HT1080 (cell line): ENCODE measurements at places on chromosomes 16 and 17.

GRCh38 chr16:1427473-1428461 is 3.1 kb upstream of the PERCC1 start:
- DNase-seq: no peak

GRCh38 chr16:3966681-3967080 is 86.2 kb upstream of the CREBBP start:
- DNase-seq: no peak

DNA sequence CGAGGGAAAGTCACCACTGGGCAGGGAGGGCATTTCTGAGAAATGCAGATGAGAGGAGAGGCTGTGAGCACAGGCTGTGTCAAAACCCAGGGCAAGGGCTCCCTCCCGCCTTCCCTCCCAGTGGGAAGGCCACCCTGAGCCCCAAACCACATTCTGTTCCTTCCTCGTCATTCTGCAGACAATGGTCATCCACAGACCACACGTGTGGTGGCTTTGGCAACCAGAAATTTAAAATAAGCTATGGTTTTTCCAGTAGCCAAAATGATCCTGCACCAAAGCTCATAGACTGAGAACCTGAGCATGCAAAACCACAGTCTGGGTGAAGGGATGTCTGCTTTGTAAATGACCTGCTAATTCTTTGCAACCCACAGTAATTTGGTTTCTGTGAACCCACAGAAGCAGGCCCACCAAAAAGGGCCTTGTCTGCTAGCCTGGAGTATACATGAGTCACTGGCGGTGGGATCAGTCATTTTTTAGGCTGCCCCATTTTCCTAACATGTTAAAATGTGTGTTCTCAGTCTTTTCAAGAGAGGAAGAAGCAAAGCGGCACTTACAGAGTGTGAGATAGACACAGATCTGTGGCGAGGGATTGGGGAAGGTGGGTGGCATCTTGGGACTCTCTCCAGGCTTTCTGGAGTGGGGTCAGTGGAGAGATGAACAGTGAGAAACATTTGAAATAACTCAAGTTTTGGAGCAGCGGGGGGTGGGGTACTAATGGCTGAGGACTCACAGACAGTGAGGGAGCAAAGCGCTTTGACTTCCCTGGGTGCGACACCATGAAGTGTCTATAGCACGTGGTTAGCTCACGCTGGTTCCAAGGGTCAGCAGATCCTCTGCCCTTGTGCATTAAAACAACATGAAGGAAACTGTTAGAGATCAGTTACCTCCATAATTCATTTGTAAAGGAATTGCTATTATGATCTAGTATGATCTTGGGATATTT is 20.5 kb downstream of the GRB7 start:
- DNase-seq: no peak

DNA sequence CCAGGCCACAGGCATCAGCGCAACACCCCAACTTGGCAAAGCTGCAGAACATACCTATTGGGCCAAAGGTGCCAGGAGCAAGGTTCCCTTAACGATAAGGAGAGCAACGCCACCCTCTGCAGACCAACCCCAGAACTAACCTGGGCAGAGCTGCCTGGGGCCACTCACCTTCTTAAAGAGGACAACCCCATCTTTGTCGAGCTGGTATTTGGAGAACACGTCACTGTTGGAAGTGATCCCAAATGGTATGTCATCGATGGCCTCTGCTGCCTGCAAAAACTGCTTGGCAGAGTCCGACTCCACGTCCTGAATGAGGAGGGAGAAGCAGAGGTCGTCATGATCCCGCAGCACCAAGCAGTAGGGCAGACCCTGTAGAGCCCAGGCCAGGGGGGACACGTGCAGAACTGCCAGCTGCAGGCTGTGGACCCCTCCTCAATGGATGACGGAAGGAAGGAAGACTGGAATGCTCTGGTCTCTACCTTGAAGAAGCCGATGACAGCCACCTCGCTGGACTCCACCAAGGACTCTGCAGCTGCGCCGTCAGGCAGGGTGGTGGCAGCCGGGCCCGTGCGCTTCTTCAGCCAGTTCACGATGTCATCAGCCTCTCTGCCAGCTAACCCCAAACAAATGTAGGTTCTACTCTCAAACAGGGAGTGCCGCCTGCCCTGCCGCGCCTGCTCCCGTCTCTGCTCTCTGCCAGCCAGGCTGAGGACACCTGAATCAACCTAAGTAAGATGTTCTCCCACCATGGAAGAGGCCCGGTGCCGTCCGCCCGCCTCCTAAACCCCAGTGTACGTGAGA is 5.2 kb downstream of the P4HB start:
- no peak for DNase-seq

- no peak for DNase-seq
Observed at GRCh38 chr17:64480951-64481350, 15.9 kb downstream of the POLG2 start.

DNA sequence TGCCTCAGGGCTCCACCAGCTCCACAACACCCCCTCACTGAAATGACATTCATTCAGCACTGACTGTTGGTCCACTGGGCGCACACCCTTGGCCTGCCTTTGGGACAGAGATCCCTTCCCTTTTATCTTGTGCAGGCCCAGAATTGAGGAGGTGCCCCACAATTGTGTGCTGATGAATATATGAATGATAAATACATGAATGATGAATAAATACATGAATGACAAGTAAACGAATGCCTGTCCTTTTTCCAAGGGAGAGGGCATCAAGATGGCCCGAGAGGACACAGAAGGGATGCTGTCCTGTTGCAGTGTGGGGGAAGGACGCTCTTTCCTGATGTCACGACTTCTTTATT is 5.7 kb downstream of the CCR7 start:
- no peak for DNase-seq

DNA sequence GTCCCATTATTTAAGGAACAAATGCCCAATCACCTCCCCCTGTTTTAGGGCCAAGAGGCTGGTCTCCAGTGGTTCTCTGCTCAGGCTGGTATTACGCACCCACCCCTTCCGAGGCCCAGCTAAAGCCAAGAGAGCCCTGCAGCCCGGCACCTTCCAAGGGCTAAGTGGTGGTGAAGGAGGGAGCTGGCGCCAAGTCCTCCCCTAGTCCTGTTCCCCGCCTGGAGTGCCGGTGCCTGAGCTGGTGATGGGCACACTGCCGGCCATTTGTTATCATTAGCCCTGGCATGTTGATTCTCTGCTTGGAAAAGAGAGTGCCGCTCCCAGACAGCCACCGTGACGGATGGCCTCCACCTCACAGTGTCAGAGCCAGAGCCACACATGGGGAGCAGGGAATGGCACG is 31.9 kb downstream of the GRIN2C start:
- DNase-seq: no peak

GRCh38 chr17:15452746-15453145 is 14.7 kb downstream of the CDRT4 start:
- DNase-seq: no peak

DNA sequence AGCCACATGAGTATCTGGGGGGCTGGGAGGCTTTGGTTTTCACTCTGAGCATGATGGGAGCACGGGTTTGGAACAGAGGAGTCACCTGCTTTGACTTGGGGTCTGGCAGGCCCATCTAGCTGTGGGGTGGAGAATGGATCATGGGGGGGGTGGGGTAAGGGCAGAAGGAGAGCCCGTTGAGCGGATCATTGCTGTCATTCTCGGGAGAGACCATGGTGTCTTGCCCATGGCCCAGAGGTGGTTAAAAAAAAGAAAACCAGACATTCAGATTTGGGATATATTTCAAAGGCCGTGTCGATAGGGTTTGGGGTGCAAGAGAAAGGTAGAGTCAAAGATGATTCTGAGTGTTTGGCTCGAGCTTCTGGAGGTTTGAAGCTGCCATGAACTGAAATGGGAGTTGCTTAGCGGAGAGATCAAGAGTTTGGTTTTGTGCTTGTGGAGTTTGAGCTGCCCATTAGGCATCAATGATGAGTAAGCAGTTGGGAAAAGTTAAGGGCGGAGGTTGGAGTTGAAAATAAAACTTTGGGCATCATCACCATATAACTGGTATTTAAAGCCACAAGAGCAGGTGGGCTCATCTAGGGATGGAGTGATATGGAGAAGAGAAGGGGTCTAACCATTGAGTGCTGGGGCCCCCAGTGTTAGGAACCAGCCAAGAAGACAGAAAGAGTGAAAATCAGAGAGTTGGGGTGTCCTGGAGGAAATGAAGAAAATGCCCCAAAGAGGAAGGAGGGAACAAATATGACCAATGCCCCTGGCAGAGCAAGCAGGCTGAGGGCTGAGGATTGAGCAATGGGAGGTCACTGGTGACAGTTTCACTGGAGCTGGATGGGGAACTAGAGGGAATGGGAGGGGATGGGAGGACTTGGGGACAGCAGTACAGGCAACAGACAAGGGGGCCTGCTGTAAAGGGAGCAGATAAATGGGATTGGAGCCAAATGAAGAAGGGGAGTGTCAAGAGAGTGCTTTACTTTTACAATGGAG is 1.9 kb downstream of the NOD2 start:
- no peak for DNase-seq

GRCh38 chr16:54632322-54633220 is 298.1 kb upstream of the IRX5 start:
- DNase-seq: no peak

GRCh38 chr17:71361656-71362450 is 759.0 kb upstream of the SOX9 start:
- DNase-seq: no peak

DNA sequence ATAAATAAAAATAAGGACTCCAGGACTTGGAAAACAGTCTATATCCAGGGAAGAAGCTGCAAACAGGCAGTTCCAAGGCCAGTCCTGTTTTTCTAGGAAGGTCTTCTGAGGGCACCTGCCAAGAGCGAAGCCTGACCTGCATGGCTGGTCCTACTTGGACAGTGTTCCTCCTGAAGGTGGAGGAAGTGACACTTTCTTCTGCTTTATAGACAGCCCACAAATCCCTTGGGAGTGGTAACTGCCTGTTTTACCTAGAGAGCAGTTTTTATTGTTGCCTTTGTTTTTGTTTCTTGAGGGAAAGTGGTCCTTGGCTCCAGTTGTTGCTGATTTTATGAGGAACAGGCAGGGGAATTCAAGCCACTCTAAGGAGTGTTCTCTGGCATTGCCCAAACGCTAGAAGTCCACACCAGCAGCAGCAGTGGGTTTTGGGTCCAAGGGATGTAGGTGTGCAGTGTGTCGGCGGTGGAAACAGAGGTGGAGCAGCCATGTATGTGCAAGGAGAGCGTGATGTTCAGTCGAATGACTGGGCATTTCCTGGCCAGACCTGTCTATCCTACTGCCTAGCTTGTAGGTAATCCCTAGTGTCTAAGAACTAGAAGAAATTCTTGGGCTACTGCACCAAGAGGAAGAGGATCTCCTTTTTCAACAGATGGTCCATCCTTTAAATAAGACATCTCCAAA is 35.3 kb downstream of the LDHD start:
- no peak for DNase-seq

DNA sequence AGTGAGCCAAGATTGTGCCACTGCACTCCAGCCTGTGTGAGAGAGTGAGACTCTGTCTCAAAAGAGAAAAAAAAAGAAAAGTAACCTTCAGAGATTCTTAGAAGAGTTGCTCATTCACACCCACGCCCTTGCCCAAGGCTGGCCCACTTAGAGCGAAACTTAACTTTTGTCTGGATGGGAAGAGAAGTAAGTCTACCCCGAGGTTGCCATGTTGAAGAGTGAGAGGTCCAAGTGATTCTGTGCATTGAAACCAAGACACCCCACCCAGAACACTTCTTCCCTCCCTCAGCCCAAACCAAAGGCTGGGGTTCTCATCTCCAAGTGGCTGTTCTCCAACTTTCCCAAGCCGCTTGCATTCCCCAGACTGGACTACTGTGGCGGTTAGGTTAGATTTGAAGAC is 2.4 kb upstream of the CISD3 start:
- no peak for DNase-seq

DNA sequence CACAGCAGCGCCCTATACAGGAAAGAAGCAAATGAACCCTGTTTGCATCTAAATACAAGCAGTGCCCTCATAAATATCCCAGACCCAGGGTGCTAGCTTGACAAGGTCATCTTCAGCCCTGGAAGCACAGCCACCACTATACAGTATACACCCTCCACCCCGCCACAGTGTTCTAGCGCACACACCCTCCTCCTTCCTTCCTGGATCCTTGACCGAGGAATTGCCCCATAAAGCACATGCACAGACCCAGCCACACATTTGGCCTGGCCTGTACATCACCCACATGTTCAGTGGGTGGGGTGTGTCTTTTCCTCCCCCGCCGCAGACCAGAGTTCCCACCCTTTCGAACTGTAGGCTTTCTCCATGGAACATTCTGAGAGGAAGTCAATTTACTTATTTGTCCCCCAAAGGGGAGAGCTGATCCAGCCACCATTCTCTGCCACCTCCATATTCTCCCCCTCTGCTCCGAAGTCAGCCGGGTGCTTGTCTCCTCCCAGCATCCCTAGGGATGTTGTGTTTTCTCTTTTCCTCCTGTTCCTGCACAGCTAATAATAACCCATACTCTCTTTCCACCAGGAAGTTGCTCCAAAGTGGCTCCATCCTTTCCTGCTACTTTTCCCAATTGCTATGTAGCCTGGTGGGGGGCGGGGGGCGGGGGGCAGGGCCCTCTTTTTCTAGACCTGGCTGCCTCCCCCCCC is 6.6 kb downstream of the ABI3 start:
- no peak for DNase-seq

GRCh38 chr16:81445966-81446906 is 1.6 kb downstream of the CMIP start:
- no peak for DNase-seq

DNA sequence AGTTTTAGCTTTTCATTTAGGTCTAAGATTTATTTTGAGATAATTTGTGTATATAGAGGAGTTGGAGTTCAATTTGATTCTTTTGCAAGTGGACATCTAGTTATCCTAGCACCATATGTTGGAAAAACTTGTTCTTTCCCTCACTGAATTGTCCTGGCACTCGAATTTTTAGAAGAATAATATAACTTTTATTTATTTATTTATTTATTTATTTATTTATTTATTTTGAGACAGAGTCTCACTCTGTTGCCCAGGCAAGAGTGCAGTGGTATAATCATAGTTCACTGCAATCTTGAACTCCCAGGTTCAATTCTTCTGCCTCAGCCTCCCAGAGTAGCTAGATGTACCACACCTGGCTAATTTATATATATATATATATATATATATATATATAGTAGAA is 29.4 kb downstream of the PPM1E start:
- no peak for DNase-seq

DNA sequence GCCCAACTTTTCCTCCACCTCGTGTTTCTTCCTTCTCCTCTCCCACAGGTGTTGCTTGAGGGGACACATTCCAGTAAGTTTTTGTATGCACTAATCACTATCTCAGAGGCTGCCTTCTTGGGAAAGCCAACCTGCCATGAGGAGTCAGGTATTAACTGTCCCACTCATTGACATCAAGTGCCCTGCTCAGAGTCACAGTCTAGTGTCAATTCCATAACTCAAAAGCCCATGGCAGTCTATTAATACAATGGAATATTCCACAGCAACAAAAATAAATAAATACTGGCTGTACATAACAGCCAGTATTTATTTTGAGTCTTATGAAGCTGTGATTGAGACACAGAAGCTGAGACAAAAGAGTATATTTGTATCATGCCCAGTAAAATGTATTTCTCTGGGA is 26.1 kb upstream of the KIF2B start:
- no peak for DNase-seq

DNA sequence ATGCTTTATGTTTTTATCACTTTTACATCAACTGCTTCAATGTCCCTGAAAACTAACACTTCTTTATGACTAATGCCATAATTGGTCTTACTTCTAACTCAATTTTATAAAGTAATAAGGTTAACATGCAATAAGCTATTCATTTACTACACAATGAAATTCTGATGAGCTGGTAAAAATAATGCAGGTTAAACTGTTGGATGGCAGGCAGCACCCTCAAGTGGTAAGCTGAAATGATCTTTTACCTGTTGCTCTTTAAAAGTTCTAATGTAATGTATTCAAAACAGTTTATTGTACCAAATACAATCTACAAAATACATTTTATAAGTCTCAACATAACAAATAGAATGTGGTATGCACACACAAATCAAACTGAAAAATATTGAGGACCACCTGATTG is 1280.3 kb downstream of the CDH8 start:
- peak; percentile 7 for DNase-seq

GRCh38 chr17:15236281-15237105 is 28.6 kb downstream of the PMP22 start:
- DNase-seq: no peak
